ENCODE measurements at places on chromosomes 5 and 9.

DNA sequence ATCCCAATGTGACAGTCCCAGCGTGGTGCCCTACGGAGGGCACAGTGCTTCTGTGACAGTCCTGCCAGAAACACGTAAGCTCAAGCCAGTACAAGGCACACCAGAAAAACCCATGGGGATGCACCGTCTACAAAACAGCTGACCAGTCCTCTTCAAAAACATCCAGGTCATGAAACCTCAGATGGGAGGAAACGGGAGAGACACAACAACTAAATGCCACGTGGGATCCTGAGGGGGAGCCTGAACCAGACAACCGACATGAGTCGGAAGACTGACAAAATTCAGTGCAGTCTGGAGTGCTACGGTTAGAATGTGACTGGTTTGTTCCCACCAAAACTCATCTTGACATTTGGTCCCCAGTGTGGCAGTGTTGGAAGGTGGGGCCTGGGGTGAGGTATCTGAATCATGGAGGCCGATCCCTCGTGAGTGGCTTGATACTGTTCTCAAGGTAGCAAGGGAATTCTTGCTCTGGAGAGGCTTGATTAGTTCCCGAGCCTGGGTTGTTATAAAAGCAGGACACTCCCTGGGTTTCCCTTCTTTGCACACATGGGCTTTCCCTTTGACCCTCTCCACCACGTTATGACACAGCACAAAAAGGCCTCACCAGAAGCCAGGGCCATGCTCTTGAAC is 55.4 kb downstream of the ADAMTS2 start:
- DNase-seq: no peak

DNA sequence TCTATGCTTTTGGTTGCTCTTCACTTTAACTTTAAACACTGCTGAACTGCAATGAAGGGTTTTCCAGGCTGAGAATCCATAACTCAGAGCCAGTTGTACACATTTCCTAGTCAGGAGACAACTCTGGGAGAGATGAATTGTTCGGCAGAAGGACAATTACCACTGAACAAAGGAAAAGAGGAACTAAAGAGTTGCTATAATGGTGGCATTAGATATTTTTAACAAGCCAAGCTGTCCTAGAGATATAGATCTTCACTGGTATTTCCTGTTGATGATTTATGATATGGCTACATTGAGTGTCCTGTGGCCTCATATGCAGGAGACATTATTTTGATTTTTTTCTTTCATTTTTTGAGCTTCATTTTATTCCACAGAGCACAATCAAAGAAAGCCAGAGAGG is 219.1 kb upstream of the PCSK5 start:
- no peak for DNase-seq

DNA sequence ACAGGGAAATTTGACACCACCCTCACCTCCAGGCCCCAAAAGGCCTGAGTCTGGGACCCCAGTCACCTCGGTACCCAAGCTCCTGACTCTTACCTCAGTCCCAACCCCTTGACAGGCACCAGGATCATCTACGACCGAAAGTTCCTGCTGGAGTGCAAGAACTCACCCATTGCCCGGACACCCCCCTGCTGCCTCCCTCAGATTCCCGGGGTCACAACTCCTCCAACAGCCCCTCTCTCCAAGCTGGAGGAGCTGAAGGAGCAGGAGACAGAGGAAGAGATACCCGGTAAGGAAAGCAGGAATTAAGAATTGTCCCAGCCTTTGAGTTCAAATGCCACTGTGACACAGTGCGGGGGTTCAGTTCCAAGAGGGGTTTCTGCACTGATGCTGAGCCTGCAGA is 1.3 kb downstream of the EIF4EBP3 start:
- DNase-seq: no peak

DNA sequence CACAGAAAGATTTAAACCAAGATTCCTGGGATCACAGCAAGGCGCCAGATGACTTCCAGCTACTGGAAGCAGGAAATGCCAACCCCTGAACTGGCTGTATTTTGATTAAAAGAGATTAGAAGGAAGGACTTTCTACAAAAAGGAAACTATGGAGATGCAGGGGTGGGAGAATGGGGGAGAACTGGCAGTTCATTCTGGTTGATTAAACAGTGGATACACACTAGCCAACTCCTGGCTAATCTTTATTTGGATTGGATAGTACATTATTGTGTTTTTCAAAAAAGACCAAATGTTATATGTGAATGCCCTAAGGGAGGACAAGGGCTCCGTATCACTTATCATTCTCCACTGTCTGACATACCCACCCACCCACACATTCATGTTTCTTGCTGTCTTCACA is 93.2 kb downstream of the CDO1 start:
- no peak for DNase-seq

GRCh38 chr5:41940641-41941040 is 15.6 kb downstream of the FBXO4 start:
- no peak for DNase-seq

DNA sequence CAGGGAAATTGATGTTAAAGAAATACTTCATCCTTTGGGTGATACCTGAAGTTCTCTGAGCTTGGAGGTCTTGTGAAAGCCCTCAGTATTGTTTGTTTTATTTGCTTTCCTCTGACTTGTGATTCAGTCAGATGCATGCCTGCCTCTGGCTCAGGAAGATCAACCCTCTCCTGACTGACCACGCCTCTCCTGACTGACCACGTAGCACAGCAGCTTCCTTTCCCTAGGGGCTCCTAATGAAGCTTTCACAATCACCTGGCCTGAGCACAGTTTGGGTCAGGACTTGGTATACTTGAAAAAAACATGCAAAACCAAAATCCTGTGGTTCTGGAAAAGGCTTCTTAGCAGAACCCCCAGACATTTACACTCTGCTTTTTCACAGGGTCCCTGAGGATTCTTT is 3.8 kb downstream of the TGFBI start:
- no peak for DNase-seq

DNA sequence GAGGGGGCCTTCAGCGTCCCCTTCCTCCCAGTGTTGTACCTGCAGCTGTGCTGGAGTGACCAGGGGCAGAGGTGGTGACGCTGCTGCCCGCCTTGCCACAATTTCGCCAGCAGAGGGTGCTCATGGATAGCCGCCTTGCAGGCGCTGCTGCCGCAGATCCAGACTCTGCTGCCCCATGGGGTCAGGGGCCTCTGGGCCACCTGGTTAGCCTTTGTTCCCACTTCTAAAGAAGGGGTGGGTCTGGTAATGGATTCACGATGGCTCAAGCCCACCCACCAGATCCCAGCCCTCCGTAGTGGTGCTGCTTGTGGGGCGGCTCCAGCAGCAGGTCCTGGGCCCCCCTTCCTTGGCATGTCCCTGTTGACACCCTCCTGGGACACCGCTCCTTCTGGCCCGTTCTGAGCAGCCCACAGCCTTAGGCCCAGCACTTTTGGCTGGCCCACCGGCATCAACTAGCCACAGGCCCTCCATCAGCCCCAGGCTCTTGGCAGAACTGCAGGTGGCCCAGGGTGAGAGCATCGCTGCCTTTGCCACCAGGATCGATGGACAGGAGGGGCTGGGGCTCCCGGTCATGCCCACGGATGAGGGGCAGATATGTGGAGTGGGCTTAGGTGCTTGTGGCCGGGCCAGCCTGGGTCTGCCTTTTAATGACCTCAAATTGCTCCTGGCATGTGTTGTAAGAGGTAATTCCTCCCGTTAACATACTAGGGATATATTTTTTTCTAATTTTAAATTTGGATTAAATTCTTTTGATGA is 57.2 kb downstream of the COL5A1 start:
- peak; percentile 11 for DNase-seq

GRCh38 chr9:106655966-106656365 is 207.0 kb upstream of the ZNF462 start:
- DNase-seq: no peak

- DNase-seq: no peak
These were observed 66.0 kb upstream of the ORM1 start for GRCh38 chr9:114256827-114257328.

DNA sequence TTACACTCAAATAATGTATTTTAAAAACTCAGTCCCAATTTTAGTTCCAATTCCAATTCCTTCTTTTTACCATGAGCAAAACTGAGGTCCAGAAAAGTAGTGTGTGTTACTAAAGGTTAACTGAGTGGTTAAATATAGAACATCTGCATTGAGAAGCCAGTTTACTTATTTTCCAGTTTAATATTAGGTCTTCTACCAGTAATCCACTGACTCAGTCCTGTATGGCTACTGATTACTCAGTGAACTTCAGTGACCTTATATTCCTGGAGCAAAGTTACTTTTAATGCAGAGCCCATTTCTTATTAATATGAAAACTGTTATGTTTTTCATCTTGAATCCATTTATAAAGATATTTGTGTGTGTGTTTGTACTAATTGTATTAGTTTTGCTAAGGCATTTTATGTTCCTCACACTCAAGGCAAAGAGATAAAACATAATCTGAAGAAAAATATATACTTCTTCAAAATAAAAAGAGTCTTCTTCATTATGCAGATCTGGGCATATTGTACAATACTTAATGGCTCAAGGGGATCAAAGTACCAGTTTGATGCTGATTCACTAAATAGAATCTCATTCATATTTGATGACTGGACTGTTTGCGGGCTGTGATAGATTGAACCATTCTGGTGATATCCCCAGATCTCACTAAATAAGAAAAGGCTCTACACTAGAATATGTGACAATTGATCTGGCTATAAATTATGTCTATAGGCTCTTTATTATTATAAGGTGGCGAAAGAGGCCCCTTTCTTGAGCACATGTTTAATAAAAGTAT is 60.8 kb downstream of the DMXL1 start:
- DNase-seq: no peak

- DNase-seq: no peak
These were observed 38.3 kb upstream of the FBXW11 start for GRCh38 chr5:172044631-172045314.

GRCh38 chr9:11319538-11319937 is 706.7 kb upstream of the PTPRD start:
- no peak for DNase-seq

DNA sequence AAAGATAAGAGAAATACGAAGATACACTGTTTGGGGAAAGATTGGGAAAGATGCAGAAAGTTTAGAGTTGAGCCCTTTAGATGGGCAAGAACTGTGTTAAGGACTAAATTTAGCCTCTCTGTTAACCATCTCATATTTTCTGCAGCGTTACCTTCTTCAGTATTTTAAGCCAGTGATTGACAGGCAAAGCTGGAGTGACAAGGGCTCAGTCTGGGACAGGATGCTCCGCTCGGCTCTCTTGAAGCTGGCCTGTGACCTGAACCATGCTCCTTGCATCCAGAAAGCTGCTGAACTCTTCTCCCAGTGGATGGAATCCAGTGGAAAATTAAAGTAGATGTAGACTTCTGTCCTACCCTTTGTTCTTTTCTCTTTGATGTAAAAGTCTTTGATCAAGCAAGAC is 26.4 kb upstream of the LNPEP start:
- DNase-seq: no peak

- no peak for DNase-seq
These were observed 273.7 kb downstream of the FANCC start for GRCh38 chr9:95043826-95044225.

DNA sequence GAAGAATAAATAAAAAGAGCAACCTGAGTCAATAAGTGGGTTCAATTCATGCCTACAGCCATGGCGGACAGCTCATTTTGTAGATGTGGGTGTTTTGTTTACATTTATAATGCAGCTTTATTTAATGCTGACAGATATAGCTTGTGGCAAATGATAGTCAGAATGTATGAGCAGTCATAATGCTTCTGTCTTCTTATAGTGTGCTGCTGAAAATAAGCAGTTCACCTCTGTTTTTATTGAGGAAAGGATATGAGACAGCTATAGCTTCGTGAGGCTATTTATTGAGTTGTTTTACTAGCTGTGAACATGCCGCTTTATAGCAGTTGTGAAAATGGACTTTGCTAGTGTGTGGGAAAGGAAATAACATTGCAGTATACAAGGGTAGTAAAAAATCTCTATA is 147.4 kb downstream of the PBX3 start:
- no peak for DNase-seq

GRCh38 chr9:87786423-87786822 is 60.5 kb downstream of the CTSL start:
- no peak for DNase-seq

- DNase-seq: no peak
These were observed 117.2 kb upstream of the PHYKPL start for GRCh38 chr5:178349625-178350353.

- DNase-seq: no peak
These were observed 123.9 kb upstream of the PUM3 start for GRCh38 chr9:2967766-2968165.

- DNase-seq: no peak
These were observed 5.1 kb downstream of the MYMK start for GRCh38 chr9:133519693-133520092.

DNA sequence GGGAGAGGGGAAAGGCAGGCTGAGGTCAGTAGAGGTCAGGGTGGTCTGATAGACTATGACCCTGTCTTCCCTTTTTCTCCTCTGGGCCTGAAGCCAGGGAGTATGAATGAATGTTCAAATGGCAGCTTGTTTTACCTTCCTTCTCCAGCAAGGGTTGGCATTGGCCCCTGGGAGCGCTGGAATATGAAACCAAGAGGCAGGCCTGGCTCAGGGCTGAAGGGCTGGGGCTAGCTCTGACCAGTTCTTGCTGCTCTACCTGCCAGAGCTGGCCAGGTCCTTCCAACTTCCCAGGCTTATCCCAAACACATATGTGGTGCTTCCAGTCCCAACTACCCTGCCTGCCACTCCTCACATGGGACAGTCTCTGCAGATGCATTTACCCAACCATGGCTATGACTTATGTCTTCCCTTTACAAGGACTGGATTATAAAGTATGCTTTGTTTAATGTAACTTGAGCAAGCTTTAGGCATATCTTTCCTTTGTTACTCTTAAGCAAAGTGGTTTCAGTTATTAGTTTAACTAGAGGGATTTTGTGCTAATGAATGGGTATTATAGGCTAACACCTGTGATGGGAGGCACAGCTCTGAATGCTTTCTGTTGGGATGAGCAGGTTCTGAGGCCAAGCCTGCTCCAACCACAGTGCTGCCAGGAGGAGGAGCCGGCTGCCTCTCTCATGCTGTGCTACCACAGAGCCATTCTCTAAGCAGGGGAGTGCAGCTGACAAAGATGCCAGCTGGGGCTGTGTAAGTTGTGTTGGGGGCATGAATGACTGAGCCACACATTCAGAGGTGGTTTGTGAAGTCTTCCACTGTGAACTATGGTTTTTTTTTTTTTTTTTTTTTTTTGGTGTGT is 6.1 kb downstream of the CCNI2 start:
- DNase-seq: no peak

DNA sequence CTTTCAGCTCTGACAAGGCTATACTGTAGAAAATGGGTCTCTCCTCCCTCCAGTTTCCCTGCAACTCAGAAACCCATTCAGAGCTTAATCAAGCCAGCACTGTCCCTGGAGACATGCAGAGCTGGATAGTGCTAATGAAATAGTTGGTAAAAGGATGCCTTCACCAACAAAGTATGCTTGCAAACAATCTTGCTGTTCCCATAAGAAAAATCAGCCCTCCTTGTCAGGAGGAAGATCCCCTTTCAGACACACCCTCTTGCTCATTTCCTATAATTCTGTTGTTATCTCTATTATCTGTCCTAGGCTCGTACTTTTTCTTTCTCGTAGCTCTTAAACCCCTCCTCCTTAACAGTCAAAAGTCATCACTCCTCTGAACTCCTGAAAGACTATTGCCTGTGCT is 9.9 kb upstream of the OSMR start:
- DNase-seq: no peak

DNA sequence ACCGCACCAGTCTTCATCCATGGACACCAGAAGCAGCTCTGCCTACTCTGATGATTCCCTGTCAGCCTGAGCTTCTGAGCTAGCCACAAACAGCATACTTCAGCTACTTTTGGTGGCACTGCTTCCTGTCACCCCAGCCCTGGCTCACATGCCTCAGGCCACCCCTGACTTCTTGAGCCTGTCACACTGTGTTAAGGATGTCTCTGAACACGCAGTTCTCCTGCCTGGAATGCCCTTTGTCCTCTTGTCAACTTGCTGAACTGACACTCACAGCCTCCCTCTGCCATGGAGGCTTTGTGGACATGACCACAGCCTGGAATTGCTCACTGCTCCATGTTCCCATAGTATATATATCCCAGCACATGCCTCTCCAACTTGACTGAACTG is 7.2 kb downstream of the MACROH2A1 start:
- DNase-seq: no peak

All from CD4-positive, alpha-beta T cell treated with Interleukin-15 for 4 hours (primary cell).